KG1 (cell line): ENCODE measurements at places on chromosomes 3 and 15.

GRCh38 chr3:120846073-120846472 lies 61.9 kb upstream of the STXBP5L start:
- no peak for DNase-seq

DNA sequence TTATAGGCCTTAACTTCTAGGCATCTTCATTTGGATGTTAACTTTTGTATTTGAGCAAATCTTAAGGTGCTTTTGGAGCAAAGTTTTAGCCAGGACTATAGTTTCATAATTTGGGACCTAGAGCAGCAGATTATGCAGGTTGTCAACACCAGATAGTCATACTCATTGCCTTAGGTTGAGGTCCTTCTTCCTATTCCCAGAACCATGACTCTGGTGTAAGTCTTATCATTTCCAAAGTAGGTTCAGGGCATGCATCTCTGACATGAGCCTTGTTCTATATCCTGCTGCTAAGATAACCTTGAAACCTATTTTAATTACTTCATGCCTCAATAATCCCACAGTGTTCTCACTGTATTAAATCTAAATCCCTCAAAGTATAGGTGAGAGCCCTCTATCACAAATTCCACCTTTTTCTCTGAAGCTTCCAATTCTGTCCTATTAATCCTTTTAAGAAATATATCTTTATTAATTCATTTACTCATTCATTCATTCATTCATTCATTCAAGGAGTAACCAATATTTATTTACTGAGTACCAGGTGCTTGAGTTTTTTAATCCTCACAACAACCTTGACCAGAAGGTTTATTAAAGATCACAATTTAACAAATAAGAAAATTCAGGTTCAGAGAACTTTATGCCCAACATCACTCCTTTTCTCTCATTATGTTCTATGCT lies 2.7 kb upstream of the FNDC3B start:
- DNase-seq, result no peak

DNA sequence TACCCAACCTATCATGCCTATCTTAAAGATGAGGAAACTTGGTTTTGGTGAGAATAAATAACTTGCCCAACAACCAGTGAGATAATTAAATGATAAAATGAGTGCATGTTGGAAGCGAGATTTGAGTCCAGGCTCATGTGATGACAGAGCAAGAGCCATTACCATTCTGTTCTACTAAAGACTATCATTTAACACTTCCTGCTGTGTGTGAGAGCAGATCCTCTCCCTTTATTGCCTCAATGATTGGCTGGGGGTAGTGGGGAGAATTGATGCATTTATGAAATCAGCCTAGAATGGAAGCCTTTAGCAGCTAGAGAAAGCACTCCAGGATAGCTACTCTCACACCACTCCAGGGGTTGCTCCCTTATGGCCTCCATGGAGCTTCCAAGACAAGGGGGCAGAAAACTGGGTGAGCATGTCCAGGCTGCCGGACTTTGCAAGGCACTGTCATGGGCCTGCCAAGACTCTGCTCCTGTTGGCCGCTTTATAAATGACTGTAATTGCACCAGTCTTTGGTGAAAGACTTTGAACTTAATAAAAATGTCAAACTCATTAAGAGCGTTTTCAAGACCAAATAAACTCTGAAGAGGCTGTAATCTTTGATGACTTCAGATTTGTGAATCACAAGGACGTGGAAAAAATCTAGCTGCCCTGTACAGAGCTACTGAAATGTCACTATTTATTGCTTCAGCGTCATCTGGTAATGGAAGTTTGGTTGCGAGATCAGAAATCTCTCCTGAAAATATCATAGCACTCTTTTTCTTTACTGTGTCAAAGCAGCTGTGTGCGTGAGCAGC lies 209.1 kb upstream of the NR2E3 start:
- DNase-seq, result no peak

DNA sequence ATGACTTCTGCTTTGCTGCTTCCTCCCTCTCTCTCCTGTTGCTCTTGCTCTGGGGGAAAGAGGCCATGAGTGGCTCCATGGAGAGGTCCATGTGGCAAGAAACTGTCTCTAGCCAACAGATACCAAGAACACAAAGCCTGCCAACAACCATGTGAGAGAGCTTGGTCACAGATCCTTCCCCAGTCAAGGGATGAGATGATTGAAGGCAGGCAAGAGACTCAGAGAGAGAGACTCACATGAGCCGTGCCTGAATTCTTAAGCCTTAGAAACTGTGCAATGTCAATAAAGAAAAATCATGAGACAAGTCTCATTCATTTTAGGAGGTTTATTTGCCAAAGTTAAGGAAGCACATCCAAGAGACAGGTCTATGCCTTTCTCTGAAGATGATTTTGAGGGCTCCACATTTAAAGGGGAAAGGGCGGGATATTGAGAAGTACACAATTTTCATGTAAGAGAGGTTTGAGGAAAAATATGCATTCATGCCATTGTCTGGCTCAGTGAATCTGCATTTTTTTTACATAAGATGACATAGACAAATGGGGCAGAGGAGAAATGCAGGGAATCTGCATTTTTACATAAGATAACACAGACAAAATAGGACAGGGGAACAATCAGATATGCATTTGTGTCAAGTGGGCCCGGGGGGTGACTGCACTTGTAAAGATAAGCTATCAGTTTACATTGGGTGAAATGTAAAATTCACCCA lies 59.5 kb upstream of the SUCLG2 start:
- DNase-seq, result no peak

DNA sequence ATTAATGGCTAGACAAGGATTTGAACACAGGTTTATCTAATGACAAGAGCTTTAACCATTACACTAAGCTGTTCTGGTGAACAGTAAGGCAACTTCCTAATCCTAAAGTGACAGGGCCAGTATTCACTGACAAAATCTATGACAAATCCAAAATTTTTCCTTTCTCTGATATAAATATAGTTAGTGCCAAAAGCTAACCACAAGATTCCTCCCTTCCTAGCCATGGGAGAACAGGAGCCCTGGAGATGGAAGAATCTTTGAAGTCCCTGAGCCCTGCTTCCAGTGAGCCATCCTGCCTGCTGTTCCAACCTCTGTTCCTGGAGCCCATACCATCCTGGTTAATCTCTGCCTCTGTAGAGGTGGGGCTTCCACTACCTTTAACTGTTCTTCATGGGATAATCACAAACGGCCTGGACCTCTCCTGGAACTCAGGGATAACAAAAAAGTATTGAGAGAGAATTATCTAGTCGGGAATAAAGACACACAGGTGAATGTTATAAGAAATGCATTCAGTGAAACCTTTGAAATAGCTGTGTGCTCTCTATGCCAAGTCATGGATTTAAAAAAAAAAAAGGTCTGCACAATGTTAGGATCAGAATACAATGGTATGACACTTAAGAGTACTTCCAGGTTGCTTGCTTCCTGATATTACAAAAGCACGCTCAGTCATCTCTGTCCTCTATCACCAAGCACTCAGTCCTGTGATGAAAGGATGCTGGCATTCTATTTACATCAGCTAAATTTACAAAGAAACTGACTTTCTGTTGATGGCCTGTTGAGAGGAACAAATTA lies 235.8 kb downstream of the SUCLG2 start:
- no peak for DNase-seq

DNA sequence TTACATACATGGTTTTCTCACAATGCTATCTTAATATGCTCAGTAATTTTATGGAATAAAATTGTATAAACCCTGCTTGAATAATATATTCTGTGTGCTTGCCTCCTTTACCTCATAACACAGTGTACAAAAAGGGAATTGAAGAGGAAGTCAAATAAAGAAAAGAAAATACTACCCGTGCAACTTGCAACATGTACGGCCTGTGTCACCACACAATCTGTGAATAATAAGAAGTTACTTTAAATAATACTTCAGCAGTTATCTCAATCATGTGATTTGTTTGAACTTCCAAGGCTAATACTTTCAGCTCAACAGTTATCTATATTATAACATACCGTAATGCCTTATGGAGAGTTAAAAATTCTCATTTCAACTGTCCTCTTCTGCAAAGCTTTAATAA lies 58.1 kb upstream of the SATB1 start:
- no peak for DNase-seq

- peak; percentile 64 for DNase-seq
Measured at GRCh38 chr3:50320853-50321335, 1.7 kb downstream of the HYAL2 start.

- no peak for DNase-seq
Measured at GRCh38 chr3:180789774-180790173, 110.5 kb upstream of the CCDC39 start.

GRCh38 chr3:48112813-48113212 lies 75.4 kb downstream of the CDC25A start:
- DNase-seq, result no peak

DNA sequence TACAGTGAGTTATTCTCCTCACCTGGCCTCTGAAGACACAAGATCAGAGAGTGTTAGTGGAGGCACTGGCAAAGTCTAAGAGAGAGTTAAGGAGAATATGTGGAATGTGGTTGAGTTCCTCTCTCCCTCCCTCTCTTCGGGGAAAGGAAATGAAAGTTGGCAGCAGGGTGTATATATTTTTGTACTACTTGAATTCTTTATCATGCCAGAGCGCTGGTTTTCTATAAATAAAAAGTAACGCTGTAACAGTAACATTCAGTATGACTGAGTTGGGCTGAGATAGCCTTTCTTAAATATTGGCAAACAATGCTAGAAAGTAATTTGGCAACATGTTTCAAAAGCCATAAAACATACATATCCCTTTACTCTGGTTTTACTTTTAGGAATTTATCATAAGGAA lies 77.5 kb upstream of the TNFAIP8L3 start:
- DNase-seq, result no peak

GRCh38 chr3:137926991-137927390 lies 83.0 kb upstream of the CLDN18 start:
- no peak for DNase-seq
